ENCODE measurements at places on chromosomes 5 and 9. TPM values are rescaled to one million over a fixed set of nuclear protein-coding genes. Genes with fewer than 3 reads are reported as not detected.

GRCh38 chr5:73339051-73339575 is 109.5 kb downstream of the FOXD1 start:
- DNase-seq: no peak

DNA sequence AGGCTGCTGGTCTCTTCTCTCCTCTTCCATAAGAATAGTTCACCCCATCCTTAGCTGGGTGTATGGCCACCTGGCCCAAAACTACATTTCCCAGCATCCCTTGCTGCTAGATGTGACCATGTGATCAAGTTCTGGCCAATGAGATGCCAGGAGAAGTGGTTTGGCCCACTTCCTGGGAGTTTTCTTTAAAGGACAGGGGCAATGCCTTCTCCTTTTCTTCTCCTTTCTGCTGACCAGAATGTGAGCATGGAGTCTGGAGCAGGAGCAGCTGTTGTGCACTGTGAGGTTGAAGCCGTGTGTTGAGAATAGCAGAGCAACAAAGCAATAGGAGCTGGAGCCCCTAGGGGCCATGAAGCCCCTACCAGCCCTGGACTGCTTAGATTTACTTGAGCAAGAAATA is 36.8 kb downstream of the C9orf50 start:
- no peak for DNase-seq

DNA sequence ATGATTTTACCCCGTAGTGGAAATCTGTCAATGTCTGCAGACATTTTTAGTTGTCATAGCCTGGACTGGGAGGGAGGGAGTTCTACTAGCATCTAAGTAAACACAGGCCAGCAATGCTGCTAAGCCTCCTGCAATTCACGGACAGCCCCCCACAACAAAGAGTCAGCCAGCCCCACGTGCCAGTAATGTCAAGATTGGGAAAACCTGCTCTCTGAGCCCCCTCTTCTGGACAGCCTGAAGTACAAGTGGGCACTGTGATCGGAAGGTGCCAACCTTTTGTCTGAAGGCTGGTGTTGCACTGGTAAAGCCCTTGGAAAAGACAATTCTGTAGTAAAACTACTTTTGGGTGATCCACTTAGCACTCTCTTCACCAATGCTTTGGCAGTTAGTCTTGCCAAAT is 154.5 kb downstream of the TARS1 start:
- no peak for DNase-seq

GRCh38 chr5:150787656-150788055 is 9.1 kb downstream of the SMIM3 start:
- DNase-seq: no peak

Gene ARID3C
- total RNA-seq: 0.48 TPM

DNA sequence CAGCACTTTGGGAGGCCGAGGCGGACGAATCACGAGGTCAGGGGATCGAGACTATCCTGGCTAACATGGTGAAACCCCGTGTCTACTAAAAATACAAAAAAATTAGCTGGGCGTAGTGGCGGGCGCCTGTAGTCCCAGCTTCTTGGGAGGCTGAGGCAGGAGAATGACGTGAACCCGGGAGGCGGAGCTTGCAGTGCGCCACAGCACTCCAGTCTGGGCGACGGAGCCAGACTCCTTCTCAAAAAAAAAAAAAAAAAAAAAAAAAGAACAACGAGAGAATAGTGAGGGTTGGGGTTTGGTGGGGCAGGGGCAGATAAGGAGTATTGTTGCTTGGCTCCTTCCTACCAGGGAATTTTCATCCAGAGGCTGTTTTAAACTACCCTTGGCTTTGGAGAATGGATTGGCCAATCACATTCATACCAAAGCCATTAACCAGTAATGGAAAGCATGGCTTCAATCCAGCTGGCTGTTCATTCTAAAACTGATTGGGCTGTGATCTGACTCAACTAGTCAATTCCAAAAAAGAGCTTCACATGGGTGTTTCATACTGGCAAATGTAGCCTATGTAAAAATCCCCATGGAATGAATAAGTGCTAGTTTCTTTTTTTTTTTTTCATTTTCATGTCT is 64.4 kb downstream of the PLCXD3 start:
- DNase-seq: no peak

Gene ZCCHC9
- 18.8 TPM for total RNA-seq

Gene TTLL11
- total RNA-seq: 3.7 TPM

Gene SV2C
- total RNA-seq: 0.04 TPM

- DNase-seq: no peak
Measured at GRCh38 chr5:96649681-96650540, 12.3 kb upstream of the CAST start.

GRCh38 chr5:116583862-116584222 is 9.2 kb upstream of the SEMA6A start:
- no peak for DNase-seq

GRCh38 chr5:157670662-157671591 is at the start of gene C5orf52:
TSS of gene C5orf52 (plus strand) at chr5:157671533. CDS start at chr5:157671615, 82 bp downstream.
- DNase-seq: no peak

Gene ASB6
- 32.0 TPM for total RNA-seq

Gene BRINP1
- 0.82 TPM for total RNA-seq

- DNase-seq: no peak
Measured at GRCh38 chr5:159231167-159231566, 21.8 kb upstream of the RNF145 start.
